ENCODE measurements at places on chromosomes 6 and 20.
A peak's percentile ranks its signal among the peaks of the same experiment; 100 is the strongest.

DNA sequence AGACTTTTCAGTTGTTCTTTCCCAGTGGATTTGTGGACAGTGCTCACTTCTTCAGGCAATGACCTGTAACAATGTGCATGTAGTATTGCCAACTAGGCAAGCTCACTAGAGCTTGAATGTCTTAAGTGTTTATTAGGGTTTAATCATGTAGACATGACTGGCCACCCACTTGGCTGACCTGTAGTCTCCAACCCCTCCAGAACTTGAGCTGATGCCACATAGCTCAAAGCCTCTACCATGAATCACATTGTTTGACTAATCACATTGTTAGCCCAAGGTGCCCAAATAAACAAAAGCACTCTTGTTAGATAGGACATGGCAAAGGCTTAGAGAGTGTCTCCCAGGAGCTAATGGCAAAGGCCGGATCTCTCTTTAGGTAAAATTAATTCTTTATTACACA is 272.7 kb downstream of the GRIK2 start:
- DNase-seq: no peak

DNA sequence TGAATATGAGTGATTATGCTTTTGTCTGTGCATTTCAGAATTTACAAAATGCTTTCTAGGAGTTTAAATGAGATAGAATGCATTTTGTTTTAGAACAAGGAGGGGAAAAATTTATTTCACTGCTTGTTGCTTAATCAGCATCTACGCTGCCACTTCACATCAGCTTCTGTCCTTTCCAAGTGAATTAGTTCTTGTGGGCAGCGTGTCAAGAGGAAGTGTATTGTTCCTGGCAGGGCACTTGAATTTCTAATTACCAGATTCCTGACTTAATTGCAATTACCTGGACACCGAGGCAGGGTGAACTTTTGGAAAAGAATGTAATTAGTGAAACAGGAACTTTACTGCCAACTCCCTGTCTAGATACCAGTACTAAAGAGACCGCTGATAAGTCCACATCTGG is 263.5 kb downstream of the TMEM242 start:
- no peak for DNase-seq

DNA sequence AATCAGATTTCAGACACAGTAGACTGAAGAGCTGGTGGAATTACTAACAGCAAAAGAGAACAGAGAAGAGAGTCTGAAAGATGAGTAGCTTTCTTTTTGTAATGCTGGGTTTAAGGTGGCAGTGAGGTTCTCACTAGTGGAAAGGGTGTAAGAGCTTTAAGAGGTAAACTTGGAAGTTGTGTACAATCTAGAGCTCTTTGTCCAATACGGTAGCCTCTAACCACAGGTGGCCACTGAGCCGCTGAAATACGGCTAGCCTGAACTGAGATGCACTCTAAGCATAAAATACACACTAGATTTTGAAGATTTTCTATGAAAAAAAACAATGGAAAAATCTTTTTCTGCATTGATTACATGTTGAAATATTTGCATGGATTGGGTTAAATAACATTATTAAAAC is 4.0 kb downstream of the ELOVL2 start:
- DNase-seq: no peak

DNA sequence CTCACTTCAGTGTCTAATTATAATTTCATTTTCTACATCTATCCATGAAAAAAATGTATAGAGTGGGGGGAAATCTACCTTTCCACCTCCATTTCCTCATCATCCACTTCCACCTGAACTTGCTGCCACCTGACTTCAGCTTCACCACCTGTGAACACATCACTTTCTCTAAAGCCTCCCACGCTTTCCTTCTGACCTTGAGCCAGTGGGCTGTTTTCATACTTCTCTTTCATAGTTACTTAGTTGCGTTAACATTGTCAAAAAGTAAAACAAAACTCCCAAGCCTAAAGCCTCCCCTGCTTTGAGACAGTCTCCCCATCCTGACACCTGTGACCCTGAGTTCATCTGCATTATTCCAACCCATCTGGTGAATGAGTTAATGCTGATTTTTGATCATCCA is 47.3 kb downstream of the KLHL31 start:
- no peak for DNase-seq

- no peak for DNase-seq
Measured at GRCh38 chr6:113482771-113483170, 374.4 kb upstream of the MARCKS start.

DNA sequence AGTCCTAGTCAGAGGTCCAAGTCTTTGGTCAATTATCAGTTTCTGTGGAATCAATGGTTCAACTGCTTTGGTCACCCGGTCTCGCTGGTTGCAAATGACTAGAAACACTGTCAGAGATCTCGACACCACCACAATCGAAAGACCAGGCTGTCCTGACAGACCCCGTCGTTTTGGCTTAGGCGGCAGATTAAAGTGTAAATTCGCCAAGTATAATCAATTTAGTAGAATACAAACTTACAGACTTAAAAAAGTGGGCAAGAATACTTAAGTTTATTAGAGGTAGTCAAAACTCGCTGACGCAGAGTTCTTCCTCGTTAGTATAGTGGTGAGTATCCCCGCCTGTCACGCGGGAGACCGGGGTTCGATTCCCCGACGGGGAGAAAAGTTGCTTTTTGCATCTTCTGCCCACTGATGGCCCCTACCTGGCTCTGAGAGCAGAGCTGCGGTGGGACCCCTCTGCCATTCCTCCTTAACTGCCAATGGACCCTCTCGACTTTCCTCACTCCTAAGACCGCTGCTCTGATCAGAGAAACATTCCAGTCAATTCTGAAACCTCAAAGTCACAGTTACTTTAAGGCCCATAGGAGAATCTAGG is 30.6 kb upstream of the ZNF184 start:
- DNase-seq: peak; percentile 61

DNA sequence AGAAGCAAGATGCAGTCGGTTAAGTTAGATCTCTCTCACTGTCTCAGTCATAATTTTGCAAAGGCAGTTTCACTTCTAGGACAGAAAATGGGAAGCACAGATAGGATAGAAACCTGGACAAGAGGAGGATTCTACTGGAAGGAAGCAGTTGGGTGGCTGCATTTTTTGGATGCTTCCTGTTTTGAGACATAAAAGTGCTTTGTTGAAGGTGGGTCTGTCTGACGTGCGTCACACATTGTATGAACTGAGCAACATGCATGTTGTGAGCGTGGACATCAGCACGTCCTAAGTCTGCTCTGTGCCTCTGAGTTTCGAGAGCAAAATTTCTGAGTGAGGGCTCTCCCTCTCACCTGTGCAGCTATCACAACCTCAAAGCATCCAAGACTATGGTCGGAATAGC is 68.7 kb upstream of the SNX9 start:
- DNase-seq: no peak

DNA sequence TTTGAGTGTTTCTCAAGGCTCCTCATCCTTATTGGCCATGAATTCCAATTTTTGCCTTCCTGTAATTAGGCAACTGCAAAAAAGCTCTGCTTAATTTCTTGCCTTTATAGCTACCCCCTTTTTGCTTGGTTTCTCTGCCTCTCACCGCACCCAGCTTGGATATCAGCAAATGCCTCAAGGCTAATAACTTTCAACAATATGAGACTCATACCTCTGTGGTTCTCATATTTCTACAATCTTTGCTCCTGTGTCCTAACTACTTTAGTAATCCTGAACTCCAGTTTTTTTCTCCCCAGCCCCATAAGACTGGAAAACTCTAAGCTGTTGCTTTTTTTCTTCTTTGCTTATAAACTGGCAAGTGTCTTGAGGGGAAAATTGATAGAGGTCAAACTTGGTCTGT is 88.8 kb downstream of the EYA2 start:
- DNase-seq: no peak

DNA sequence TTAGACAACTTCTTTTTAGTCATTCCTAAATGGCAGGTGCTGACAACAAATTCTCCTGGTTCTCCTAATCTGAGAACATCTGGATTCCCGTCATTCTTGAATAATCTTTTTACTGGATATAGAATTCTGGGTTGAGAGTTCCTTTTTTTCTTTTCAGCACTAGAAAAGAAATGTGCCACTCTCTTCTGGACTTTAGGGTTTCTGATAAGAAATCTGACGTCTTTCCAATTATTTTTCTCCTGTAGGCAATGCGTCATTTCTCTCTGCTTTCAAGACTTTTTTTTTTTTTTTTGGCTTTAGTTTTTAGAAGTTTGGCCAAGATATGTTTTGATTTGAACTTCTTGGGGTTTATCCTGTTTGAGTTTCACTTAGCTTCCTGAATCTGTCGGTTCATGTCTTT is 66.1 kb upstream of the RNF24 start:
- no peak for DNase-seq

- peak; percentile 23 for DNase-seq
Measured at GRCh38 chr6:70371454-70372105, 41.7 kb upstream of the FAM135A start.

DNA sequence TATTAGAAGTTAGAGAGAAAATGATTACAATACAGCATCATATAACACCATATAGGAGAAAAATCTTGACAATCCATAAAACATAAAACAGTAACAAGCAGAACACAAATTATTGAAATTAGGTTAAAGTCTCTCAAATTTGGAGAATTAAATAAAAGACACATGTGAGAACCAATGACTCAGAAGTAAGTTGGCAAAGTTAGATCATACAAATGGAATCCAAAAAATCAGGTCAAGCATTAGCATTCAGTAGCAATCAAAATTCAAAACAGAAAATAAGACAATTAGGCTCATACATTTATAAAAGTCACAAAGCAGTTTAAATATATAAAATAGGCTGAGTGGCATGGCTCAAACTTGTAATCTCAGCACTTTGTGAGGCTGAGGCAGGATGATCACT is 775.6 kb downstream of the PHF3 start:
- DNase-seq: no peak

DNA sequence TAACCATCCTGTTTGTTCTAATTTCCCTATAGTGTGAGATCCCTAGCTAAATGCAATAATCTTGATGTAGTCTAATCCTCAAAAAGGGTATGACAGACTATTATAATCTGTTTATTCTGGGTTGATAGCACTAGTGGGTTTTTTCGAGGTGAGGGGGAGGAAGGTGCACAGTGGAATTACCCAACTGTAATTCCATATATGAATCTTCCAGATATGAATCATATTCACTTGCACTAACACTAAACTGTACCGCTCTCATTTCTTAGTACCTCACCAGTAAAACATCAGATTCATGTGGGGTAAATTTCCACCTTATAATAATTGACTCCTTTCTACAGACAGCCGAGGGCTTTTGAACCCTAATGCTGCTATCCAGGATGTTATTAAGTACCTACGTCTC is 16.5 kb downstream of the NCOA7 start:
- DNase-seq: no peak

DNA sequence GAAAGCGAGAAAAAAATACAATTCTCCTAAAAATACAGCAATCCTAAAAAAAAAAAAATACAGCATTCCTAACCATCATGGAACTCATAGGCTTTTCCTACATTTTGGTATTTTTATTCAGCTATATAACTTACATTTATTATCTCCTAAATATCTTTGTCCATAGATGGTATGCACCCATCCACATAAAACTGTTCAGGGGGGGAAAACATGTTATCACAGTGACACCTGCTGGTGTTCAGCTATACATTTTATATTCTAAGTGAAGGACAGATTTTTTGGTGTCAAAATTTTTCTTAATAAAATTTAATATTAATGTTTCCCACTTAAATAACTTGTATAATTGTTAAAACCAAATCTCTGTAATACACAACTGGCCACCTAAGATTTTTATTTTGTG is 58.0 kb downstream of the BLOC1S5 start:
- DNase-seq: peak; percentile 29

DNA sequence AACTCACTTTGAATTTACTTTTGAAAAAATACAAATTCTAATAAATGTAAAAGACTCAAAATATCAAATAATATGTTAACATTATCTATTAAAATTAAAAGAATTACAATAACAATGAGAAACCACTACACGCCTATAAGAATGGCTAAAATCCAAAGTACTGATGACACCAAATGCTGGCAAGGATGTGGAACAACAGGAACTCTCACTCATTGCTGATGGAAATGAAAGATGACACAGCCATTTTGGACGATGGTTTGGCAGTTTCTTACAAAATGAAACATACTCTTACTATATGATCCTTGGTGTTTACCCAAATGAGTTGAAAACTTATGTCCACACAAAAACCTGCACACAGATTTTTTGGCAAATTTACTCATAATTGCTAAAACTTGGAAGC is 15.6 kb upstream of the STX11 start:
- no peak for DNase-seq

DNA sequence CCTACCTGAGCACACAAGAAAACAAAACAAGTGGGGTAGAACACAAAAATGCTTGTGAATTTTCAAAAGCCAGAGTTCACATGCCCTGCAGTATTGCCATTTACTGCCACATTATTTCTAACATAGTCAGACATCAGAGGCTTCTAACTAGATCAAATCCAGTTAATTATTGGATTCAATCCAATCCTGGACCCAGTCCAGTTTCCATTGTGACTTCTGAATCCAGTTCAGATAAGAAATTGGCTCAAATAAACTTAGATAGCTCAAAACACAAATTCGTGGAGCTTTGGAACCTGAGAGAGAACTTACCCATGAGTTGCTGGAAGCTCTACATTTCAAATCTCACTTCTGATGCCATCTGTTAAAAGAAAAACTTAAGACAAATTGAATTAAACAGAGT is 85.2 kb upstream of the ANKEF1 start:
- DNase-seq: no peak

GRCh38 chr6:14067656-14068055 is 49.9 kb upstream of the CD83 start:
- DNase-seq: no peak

GRCh38 chr6:132058975-132059374 is 107.8 kb upstream of the CCN2 start:
- DNase-seq: peak; percentile 53

DNA sequence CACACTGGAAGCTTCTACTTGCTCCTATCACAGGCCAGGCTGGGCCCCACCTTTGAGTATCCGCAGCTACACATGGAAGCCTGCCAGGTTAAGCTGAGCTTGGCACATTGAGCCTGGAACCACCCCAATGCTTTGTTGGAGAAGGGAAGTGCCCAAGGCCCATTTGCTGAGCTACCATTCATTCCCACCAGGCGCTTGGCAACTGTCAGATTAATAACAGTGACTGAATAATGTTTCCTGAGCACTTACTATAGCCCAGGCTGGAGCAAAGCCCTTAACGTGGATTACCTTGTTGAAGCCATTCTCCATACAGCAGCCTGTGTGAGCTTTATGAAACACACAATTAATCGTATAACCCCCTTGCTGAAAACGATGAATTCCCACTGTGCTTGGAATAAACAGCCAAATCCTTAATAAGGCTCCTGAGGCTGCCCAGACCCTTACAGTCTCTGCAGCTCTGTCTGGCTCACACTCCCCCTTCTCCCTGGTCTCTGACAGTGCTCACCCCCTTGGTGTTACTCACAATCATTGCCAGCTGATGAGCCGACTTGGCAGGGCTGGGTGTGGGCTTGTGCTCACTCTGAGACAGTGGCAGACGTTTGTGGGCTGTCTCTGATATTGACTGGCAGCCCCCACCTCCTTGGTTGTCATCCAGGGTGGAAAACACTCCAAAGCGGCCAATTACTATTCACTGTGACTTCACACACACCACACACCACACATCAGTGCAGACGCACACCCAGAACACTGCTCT is 357.1 kb downstream of the MAFB start:
- DNase-seq: no peak

All from hindlimb muscle (tissue), 1 donor.